Mammary epithelial cell (primary cell): ENCODE measurements at places on chromosomes 7 and 10. TPM values are rescaled to one million over a fixed set of nuclear protein-coding genes. Genes with fewer than 3 reads are reported as not detected.
A peak's percentile ranks its signal among the peaks of the same experiment; 100 is the strongest.

GRCh38 chr10:75180592-75180991, 30.0 kb upstream of the VDAC2 start:
- no peak for DNase-seq

DNA sequence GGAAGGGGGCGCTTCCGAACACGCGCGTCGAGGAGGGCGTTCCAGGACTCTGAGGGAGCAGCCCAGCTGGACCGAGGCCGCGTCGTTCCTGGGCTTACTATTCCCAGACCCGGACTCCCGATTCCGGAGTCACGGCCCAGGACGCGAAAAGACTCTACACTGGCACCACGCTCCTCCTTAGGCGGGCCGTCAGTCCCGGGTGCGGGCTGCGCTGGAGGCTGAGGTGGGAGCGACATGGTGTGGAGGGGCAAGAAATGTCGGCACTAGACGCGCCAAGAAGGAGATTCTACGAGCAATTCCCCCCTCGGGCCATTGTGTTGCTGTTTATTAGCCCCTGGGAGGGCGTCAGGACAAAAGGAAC, 584 bp upstream of the RUNDC3B start:
- DNase-seq: no peak

DNA sequence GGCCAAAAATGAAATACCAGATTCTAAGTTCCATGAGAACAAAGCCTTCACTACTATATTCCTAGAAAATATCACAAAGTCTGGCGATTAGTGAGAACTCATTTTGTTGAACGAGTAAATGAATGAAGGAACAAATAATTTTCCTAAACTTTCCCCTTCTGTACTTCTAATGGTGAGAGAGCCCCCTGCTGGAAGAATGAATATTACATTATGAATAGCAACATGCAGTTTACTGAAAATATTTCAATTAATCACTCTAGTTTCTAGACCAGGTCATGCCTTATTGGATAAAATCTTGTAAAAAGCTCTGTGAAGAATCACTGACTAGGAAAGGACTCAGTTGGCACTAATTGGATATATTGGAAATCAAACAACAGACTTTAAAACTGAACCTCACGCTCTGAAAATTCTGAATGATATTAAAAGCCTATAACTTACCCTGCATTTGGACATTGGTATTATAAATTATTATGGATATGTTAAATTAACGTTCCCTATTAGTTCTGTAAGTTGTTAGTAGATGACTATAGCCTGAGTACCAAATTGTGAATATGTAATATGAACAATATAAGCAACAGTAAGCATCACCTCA, 32.4 kb upstream of the MTPN start:
- peak; percentile 17 for DNase-seq

DNA sequence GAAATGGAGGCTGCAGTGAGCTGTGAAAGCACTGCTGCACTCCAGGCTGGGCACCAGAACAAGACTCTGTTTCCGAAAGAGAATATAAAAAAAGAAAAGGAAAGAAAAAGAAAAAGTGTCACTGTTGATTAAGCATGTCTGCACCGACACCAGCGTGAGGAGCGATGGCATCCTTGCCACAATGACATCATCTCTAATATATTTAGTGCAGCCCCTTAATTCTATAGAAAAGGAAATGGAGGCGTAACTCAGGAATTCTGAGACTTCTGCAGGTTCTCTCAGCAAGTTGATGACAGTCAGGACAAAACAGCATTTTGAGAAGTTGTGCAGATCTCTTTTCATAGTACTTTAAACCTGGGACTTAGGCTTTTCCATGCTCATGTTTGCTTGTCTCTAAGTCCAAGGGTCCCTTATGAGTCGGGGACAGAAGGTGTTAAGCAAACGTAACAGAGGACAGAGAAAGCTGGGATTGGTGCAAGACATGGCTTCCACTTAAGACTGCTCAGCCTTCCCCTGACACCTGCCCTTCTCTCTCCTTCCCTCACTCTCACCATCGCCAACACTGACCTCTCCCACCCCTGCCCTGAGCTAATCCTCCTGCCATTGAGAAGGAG, 16.9 kb upstream of the ANKRD1 start:
- no peak for DNase-seq

DNA sequence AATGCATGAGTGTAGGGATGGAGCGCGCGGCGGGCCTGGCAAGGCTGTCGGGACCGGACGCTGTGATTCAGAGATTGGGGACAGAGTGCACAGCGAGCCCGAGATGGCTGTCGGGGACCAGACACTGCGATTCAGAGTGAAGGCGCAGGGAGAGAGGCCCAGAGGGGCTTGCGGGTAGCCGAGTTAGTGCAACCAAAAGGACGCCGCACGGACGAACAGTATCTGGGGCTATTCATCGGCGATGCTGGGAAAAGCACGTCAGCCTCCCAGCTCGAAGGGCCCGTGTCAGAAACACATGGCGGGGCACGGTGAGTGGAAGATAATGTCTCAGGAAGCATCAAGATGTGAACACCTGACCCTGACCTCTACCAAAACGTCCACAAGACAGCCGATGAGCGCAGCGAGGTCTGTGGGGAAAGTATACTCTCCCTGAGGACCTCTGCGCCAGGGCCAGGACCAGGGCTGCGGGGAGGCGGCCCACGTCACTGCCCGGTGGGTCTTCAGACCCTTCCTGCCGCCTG, 215.8 kb downstream of the ZMYND11 start:
- no peak for DNase-seq

GRCh38 chr7:8113184-8113583, 144.6 kb downstream of the GLCCI1 start:
- DNase-seq: no peak

GRCh38 chr7:20735346-20736065, 51.2 kb downstream of the SP8 start:
- no peak for DNase-seq

DNA sequence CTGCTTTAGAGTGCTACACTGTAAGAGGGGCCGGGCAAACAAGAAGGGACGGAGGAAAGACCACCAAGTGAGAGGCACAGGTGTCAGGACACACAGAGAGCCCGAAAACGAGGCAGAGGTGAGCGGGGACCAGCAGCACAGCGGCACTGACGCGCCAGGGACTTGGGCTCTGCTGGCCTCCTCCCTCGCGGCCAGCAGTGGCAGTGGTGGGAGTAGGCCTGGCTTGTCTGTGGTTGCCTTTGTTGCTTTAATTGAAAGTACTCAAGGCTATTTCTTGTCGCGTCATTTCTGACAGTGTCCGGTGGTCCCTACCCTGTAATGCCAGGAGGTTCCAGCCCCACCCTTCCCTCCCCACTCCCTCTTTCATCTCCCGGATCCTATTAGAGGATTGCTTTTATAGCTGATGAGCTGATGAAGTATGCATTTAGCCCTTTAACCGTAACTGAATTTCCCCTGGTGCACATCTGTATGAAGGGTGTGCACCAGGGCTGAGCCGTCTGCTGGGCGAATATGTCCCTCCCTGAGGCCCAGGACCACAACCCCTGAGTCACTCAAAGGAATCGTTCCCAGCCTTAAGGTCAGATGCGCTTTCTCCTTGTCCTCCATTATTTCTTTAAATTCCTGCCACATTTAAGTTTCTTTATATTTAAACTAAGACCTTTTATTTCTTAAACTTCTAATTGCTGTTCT, 39.5 kb upstream of the FAM20C start:
- DNase-seq: no peak

GRCh38 chr10:6833458-6834011, 253.5 kb upstream of the PRKCQ start:
- DNase-seq: no peak

The PAPSS2 gene
- 3.8 TPM for total RNA-seq

The TRRAP gene
- 25.1 and 29.1 TPM in 2 replicates for total RNA-seq

The ZYX gene
- total RNA-seq: 68.3 TPM

The AS3MT gene
- total RNA-seq: 4.2 TPM

The FRMPD2 gene
- 0.33 TPM for total RNA-seq

The GHRHR gene
- total RNA-seq: not detected in 2 replicates
